Right renal cortex interstitium (tissue), 3 donors: ENCODE measurements at places on chromosomes 16 and 17. TPM values are rescaled to one million over a fixed set of nuclear protein-coding genes. Genes with fewer than 3 reads are reported as not detected.

Gene TEX14
- 0.38 TPM for polyA plus RNA-seq

Gene SSTR5
- polyA plus RNA-seq, result not detected

DNA sequence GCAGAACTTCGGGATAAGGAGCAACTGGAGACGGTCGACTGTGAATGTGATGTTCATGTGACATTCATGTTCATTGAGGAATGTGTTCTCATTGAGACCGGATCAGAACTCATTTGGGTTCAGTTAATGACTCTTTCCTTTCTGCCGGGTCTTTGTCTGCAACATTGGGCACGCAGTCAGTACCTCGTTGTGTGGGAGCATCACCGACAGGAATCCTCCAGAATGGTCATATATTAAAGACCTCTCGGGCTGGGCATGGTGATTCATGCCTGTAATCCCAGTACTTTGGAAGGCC is 144.6 kb downstream of the PITPNC1 start:
- no peak for DNase-seq

- no peak for DNase-seq
Measured at GRCh38 chr16:86479419-86479818, 30.9 kb upstream of the FOXF1 start.

Gene SOST
- 57.2 TPM for polyA plus RNA-seq

- DNase-seq, result no peak
Measured at GRCh38 chr16:85825326-85825725, 25.8 kb downstream of the COX4I1 start.

Gene LPO
- polyA plus RNA-seq, result 0.10 TPM

GRCh38 chr16:30569746-30570635 is 1.5 kb downstream of the ZNF688 start:
- DNase-seq, result no peak

DNA sequence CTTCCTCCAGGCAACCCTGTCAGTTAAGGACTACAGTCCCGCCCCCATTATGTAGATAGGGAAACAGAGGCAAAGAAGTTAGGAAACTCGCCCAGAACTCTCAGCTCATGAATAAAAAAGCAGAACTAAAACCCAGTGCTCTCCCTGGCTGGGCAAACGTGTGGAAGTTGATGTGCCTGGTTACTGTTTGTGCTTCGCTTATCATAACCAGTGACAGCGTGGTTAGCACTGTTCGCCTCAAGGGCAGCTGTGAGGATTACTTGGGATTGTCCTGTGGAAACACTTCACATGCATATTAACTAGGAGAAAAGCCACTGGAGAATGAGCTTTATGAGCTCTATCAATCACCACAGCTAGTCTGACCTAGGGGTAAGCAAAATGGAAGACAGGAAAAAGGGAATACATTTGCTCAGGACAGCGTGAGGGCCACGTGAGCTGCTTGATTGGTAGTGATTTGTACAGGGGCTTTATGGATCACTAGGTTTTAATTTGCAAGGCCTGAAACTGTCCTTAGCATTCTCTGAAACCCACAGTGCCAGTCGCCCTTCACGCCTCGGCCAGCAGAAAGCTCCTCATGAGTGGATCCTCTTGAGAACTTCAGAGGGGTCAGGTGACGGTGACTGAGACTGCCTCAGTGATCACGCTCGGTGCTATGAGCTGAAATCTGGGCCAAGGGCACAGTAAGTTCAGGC is 19.9 kb downstream of the CYB5D2 start:
- DNase-seq, result no peak

DNA sequence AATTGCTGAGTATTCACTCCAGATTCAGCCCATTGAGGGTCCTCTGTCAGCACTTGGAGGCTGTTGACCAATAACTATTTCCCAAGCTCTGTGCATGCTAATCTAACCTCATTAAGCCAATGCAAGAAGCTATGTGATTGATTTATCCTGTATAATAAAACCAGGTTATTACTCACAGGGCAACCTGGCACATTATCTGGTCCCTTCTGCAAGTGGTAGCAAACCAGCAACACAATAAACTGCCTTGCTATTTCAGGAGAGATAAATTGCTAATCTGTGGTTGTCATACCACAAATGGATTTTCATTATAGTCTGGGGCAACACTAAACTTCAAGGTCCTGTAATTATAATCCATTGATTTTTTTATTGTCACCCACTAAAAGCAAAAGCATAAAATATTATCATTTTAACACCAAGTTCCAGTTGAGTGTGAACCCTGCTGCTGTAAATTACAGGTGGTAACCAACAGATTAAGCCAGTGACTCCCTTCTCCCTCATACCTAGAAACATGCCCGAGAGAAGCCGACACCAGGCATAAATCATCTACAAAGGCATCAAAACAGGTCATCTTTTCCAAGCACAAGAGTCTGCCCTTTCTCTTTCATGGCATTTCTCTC is 51.1 kb upstream of the SOX9 start:
- no peak for DNase-seq

DNA sequence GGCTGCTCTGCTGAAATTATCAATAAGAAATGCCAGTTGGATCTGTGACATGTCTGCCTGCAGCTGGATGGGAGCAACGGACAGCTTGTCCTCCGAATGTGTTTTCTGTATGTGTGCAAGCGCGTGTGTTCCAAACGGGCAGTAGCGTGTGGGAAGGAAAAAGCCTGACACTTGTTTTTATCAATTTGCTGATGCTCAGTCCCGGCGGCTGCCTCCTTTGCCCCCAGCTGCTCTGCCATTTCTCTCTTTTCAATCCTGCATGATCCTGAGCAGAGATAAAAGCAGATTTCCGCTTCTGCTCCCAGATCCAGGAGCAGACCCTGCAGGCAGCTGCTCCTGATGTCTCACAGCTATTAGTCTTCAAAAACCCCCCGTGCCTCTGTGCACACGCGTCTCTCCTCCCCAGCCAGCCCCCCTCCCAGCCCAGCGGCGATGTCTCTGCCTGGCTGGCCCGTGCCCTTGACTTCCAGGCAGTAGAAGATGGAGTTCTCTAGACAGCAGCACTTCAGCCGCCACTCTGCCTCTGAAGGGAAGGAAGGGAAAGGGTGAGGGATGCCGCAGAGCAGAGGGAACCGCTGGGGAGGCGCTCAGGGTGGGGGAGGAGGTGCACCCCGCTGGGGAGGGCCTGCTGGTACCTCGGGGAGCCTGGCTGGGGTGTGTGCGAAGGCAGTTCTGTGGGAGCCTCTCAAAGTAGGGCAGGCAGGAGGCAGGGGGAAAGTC is 4.1 kb downstream of the PRCD start:
- no peak for DNase-seq
